ENCODE measurements at places on chromosomes 5 and 9. TPM values are rescaled to one million over a fixed set of nuclear protein-coding genes. Genes with fewer than 3 reads are reported as not detected.

The ORM2 gene
- total RNA-seq = not detected

The SLC27A4 gene
- total RNA-seq = 64.7 TPM

The RASEF gene
- total RNA-seq = 3.6 TPM

The TRIM7 gene
- 78.9 TPM for total RNA-seq

The KCNV2 gene
- total RNA-seq = not detected

The ARHGEF37 gene
- 50.6 TPM for total RNA-seq

DNA sequence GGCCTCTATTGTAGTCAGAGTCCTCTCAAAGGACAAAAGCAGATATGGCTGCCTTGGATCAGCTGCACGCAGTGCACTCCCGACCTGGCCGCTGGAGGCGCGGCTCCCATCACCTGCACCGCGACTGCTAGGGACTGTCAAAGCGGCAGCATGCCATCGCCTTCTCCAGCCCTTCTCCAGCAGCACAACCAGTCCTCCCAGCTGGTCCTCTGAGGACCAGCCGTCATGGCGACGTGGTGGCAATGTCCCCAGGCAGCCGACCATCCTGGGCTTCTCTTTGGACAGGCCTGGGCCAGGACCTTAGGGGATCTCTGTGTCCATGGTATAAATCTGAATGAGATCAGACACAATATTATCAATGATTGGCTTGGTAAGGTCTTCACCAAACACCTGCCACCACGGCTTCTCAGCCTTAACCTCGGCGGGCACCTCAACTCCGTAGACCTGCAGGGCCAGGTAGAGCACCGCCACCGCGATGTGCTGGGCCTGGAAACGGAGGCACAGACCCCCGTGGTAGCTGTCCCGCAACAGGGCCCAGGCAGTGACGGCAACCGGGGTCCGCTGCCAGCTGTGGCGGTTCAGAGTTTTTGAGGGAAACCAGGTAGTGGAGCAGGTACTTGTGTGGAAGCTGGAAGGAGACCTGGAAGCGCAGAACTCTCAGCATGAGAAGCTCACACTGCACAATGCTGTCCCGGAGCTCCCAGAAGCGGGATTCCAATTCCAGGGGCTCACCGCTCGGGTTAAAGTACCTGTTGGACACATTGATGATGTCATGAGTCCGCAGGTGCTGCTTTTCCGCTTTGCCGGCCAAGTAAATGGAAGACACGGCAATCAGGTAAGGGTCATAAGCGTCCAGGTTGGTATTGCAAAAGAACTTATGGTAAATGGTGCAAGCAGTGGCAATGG is 8.5 kb downstream of the DUSP1 start:
- no peak for DNase-seq

DNA sequence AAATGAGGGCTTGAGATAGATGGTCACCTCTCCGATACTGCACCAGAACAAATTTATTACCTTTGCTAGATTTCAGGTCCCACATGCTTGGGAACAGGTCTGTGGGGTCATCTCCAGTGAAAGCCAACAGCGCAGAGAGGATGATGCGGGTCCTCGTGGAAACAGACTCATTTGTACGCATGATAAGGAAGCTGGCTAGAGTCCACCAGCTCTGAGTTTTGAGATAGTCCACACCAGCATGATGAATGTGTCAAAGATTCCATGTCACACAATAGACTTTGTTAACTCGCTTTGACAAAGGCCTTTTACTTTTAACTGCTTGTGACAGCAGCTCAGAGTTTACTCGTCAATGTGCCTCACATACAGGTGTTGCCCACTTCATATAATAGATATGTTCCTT is 105.4 kb upstream of the TBCA start:
- DNase-seq = no peak

DNA sequence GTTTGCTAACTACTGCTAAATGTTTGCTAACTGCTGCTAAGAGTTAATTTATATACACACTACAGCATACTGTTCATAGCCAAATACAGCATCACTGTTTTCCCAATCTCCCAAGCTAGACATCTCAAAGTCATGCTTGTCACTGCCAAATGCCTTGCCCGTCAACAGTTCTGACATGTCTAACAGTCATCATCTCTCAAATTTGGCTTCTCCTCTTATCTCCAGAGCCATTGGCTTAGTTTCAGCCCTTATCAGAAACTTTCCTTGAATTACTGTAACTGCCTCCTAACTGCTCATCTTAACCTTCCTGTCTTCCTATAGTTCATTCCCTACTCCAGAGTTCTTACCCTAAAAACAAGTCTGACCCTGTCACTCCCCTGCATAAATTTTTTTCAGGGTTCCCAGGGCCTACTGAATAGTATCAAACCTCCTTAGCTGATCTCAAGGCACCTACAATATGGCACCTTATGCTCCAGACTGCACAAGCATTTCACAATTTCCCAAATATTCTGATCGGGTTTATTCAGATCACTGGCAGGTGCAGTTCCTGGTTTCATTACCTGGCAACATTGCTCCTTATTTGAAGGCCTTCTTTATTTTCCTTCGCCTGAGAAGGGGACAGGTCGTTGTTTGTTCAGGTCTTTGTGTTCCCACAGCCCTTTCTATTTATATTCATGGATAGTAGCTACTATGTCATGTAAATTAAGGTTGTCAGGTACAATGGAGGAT is 55.9 kb upstream of the ANKRD55 start:
- DNase-seq = no peak

GRCh38 chr5:51960617-51961121 is 577.4 kb downstream of the ISL1 start:
- DNase-seq = no peak

DNA sequence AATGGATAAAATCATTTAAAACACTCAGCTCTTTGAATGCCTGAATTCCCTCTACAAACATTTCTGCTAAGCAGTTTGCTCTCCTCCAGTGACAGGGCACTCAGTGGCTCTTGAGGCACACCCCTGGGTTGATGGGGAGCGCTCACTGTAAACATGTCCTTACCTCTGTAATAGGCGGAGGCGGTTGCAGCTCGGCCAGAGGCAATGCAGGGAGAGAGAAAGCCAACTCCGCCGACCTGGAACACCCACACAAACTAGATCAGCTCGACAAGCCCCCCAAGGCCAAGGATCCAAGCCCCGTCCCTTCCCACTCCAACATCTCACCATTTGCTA is 329 bp downstream of the CDC23 start:
- no peak for DNase-seq

GRCh38 chr5:170252109-170252508 is 19.3 kb downstream of the C5orf58 start:
- DNase-seq = no peak

- DNase-seq = no peak
Observed at GRCh38 chr9:136225366-136225747, 20.3 kb downstream of the QSOX2 start.

DNA sequence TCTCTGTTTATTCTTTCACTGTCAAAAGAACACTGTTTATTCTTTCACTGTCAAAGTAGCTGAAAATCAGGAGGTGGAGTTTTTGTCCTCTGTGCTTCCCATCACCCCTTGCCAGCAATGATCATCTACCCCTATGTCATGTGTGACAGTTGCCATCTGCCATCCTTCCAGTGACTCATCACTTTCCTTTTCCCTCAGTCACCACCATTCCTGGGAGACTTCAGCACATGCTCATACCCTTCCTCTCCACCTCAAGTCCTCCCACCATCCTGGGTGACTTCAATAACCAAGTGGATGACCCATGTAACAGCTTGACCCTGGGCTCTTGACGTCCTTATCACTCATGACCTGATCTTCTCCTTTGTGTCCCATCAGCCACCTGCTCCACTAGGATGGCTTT is 43.3 kb upstream of the RASEF start:
- DNase-seq = no peak

All from lower leg skin (tissue), 4 donors.